ENCODE measurements at places on chromosomes 4 and X.

GRCh38 chr4:138401334-138401733 lies 159.2 kb upstream of the SLC7A11 start:
- DNase-seq, result no peak

DNA sequence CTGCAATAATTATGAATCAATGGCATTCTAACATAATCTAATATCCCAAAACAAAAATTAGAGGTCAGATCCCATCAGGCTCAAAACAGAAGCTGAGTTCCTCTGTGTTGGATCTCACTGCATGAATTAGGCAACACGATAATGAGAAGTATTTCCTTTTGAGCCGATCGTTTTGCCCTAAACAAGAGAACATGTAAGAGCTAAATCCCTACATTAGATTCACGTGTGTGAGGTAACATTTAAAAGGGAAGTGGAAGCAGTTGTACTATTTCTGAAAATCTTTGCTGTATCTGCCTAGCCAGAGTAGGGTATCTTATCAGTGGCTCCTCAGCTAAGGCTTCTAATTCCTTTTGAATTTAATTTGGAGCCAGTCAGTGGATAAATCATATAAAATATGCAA lies 115.6 kb downstream of the C4orf51 start:
- DNase-seq, result no peak

DNA sequence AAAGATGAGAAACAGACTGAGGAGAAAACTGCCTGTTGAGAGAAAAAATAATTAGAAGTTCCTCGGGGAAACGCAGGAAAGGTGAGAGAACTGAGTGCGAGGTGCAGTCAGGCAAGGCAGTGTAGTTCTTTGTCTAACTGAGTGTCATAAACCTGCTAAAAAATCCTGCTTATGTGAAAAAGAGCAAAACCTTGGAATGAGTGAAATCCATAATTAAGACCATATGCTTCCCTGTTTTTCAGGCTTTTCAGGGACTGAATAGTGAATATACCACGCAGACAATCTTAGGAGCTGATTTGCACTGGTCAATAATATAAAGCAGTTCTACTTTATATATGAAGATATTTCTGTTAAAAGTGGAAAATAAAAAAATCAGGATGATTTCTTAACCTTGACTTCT lies 104.9 kb downstream of the RASGEF1B start:
- DNase-seq, result no peak

DNA sequence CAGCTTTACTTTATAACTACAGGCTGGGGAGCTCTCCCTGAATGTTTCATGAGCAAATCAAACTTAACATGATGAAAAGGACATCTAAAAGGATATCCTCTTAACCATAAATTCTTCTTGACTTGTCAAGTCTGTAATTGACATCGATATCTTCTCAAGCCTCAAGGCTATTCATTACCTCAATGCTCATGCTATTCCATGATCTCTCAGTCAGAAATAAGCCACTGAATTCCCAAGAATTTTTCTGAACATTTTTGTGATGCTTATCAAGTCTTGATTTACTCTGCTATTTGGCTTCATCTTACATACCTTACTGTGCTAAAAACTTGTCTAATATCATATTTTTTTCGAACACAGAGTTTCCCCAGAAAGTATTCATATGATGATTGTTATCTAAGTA lies 433.4 kb downstream of the PDGFC start:
- no peak for DNase-seq

DNA sequence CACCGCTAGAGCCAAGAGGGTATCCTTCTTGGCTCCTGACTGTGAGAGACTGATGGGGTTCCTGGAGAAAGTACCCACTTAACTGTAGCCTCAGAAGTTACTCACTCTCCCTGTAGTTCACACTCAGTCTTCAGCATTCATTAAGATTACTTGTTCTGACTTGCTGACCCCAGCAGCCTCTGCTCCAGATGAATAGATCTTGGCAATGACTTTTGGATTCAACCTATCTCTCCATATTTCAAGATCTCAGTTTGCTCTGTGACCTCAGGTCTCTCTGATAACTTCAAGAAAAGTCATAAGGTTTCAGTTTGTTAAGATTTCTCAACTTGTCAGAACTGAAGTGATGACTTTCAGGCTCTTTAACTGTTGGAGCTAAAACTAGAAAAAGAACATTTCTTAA lies 825.6 kb downstream of the PCDH7 start:
- DNase-seq, result no peak

DNA sequence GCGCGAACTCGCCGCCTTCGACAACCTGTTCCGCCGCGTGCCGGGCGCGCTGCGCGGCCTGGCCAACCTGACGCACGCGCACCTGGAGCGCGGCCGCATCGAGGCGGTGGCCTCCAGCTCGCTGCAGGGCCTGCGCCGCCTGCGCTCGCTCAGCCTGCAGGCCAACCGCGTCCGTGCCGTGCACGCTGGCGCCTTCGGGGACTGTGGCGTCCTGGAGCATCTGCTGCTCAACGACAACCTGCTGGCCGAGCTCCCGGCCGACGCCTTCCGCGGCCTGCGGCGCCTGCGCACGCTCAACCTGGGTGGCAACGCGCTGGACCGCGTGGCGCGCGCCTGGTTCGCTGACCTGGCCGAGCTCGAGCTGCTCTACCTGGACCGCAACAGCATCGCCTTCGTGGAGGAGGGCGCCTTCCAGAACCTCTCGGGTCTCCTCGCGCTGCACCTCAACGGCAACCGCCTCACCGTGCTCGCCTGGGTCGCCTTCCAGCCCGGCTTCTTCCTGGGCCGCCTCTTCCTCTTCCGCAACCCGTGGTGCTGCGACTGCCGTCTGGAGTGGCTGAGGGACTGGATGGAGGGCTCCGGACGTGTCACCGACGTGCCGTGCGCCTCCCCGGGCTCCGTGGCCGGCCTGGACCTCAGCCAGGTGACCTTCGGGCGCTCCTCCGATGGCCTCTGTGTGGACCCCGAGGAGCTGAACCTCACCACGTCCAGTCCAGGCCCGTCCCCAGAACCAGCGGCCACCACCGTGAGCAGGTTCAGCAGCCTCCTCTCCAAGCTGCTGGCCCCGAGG lies 27.0 kb downstream of the NYX start:
- no peak for DNase-seq

All from T1000 (cell line).